SK-N-SH treated with all-trans-retinoic acid at 6 μM for 48 hours (cell line): ENCODE measurements at places on chromosomes 12 and 14.
A peak's percentile ranks its signal among the peaks of the same experiment; 100 is the strongest.

- ATAC-seq: no peak
Observed at GRCh38 chr12:82968631-82969367, 282.1 kb downstream of the TMTC2 start.

- ATAC-seq: no peak
Observed at GRCh38 chr12:12004524-12004923, 66.2 kb upstream of the BCL2L14 start.

GRCh38 chr14:37246427-37246829, 48.7 kb downstream of the MIPOL1 start:
- no peak for ATAC-seq

DNA sequence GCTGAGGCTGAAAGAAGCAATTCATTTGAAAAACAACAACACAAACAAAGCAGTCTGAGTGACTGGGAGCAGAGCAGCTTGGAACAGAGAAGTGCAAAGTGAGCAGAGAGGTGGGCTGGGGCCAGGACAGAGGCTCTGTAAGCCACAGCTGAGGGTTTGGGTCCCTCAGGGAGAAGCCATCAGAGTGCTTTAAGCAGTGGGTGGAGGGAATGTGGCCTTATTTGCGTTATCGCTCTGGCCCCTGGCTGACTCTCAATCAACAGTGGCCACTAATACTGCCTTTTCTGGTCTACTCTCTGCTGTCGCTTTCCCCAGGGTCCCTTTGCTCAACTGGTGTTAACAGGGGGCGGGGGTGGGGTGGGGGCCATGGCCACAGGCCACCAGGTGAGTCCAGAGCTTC, 44.2 kb downstream of the IRF2BPL start:
- no peak; the same call in 2 of the 3 replicates for ATAC-seq

DNA sequence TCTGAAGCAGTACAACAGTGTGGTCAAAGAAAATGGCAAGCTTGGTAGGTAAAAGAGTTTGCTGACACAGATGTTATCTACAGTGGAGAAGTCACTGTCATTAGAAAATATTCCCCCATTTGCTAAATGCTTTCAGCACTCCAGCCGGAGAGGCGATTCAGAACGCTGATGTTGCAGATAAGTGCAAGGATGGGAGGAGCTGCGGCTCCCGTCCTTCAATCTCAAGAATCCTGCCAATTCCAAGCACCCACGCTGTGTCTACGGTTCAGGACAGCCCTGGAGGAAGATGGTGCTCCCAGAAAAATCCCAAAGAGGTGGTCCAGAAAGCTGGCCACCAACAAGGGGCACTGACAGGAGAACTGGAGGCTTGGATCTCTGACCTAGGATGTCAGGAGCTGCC, 79.1 kb downstream of the ZFP36L1 start:
- no peak for ATAC-seq

GRCh38 chr14:68792979-68793733, at the start of gene ZFP36L1:
Gene ZFP36L1, minus strand, starts transcription at chr14:68793067. Its CDS starts 129 bp downstream, at chr14:68792938.
- peak; percentile 4; the same call in 1 of the 3 replicates for ATAC-seq

- ATAC-seq: no peak
Observed at GRCh38 chr14:68651075-68651474, 141.8 kb downstream of the ZFP36L1 start.

- ATAC-seq: no peak
Observed at GRCh38 chr12:32230613-32230993, 124.0 kb downstream of the BICD1 start.

- ATAC-seq: no peak
Observed at GRCh38 chr14:53491256-53491883, 338.2 kb upstream of the DDHD1 start.

DNA sequence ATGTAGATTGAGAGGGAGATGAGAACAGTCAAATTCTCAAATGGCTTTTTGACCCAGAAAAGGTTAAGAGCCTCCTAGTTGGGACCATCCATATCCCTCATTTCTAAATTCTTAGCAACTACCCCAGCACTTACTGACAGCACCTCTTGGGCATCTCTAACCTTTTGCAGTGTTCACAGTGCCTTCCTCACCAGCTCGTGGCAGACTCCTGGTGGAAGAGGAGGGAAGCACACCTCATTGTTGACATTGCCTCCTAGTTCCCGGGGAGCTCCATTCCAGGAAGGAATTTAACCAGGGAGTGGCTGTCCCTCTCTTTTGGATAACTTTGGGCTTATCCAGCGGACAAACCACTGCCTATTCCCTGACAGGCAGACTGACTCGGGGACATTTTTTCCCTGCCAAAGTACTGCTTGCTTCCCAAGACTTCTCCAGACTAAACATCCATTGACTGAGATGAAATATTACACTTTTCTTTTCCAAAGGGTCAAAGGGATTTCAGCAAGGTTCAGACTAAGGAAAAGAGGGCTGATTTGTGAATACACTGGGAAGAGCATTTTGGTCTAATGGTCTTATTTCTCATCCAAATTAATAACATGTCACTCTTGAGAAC, 9.0 kb upstream of the OR6J1 start:
- peak; percentile 99 for ATAC-seq

DNA sequence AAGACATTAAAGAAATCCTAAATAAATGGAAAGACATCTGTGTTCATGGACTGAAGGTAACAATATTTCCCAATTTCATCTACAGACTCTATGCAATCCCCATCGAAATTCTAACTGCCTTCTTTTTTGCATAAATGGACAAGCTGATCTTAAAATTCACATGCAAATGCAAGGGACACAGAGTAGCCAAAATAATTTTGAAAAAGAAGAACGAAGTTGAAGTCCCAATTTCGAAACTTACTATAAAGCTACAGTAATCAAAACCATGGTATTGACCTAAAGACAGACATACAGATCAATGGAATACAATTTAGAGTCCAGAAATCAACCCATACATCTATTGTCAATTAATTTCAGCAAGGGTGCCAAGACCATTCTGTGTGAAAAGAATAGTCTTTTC, 16.4 kb upstream of the CD27 start:
- ATAC-seq: no peak

DNA sequence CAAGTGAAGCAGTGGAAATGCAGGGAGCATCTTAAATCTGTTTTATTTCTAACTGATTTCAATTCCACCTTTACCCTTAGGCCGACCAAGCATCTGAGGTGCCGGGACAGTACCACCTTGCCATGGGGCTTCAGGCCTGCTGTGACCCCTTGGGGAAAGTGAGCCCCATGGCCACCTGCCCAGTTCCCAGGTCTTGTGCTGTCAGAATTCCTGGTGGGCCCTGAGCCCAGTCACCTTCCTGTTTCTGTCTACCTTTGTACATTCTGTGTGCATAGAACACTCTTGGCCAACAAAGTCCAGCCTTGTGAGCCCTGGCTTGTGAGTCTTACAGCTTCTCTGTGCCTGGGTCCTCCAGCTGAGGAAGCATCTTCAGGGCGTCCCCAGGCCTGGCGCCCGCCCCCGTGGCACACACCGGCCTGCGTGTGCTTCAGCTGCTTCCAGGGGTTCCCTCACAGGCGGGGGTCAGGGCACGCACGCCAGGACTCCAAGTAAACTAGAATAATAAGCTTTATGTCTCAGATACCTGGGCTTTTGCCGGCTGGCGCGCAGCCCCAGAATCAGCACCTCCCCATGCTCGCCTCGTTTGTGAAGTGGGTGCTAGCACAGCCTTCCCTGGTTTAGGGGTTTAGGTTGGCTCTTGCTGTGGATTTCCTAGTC, 10.3 kb downstream of the ZFYVE21 start:
- no peak for ATAC-seq

DNA sequence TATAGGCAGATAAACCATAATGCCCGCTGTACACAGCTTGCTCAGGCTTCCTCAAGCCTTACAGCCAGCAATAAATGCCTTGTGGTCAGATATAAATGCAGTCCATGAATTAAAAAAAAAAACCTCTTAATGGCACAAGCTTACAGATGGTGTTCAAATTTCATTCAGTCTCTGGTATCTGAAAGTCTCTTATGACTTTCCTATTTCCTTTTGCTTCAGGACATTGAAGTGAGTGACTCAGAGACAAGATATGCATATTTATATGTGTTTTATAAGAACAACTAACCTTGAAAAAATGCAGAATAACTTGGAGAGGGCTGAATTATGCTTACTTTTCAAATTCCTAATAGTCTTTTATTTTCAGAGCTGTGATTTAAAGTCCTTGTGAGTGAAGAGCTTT, 426.9 kb upstream of the MIS18BP1 start:
- peak; percentile 91 for ATAC-seq

DNA sequence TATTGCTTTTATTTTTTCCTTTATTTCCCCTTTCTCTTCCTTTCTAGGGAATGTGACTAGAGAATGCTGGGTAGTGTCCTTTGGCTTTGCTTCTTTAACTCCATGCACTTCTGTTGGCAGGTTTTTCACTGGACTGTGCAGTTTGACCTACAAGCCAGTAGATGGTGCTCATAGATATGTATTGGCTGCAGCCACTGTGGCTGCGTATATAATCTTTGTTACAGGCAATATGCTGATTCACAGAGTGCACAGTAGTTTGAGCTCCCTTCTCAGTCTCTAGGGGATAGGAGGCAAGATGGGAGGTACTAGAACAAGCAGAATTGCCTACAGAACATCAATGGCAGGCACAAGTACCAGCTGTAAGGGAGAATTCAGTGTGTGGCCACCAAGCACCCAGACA, 503.5 kb downstream of the LRFN5 start:
- ATAC-seq: peak; percentile 51

DNA sequence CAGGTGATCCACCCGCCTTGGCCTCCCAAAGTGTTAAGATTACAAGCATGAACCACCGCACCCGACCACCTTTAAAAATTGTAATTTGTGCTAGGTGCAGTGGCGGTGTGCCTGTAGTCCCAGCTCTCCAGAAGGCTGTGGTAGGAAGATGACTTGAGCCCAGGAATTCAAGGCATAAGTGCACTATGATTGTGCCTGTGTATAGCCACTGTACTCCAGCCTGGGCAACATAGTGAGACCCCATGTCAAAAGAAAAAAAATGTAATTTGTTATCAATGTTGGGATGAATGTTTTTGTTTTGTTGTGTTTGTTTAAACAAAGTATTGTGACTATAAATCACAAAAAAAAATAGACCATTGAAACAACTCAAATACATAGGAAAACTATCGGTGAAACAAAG, 43.1 kb upstream of the NAP1L1 start:
- ATAC-seq: no peak

DNA sequence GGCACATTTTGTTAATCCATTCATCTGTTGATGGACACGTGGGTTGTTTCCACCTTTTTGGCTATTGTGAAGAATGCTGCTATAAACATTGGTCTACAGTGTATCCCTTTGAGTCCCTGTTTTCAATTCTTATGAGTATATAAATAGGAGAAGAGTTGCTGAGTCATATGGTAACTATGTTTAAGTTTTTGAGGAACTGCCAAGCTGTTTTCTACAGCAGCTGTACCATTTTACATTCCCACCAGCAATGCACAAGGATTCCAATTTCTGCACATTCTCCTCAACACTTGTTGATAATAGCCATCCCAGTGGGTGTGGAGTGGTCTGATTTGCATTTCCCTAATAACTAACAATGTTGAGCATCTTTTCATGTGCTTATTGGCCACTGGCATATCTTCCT, 6.9 kb upstream of the SVOP start:
- ATAC-seq: 0 out of 3 replicates have a peak, but pooled peaks have one; percentile 42

GRCh38 chr12:97250483-97250882, 212.1 kb upstream of the RMST start:
- no peak for ATAC-seq

GRCh38 chr12:114700392-114701103, 16.6 kb upstream of the TBX3 start:
- ATAC-seq: no peak

- ATAC-seq: peak; percentile 45
Observed at GRCh38 chr14:73058922-73059673, 764 bp downstream of the RBM25 start.

DNA sequence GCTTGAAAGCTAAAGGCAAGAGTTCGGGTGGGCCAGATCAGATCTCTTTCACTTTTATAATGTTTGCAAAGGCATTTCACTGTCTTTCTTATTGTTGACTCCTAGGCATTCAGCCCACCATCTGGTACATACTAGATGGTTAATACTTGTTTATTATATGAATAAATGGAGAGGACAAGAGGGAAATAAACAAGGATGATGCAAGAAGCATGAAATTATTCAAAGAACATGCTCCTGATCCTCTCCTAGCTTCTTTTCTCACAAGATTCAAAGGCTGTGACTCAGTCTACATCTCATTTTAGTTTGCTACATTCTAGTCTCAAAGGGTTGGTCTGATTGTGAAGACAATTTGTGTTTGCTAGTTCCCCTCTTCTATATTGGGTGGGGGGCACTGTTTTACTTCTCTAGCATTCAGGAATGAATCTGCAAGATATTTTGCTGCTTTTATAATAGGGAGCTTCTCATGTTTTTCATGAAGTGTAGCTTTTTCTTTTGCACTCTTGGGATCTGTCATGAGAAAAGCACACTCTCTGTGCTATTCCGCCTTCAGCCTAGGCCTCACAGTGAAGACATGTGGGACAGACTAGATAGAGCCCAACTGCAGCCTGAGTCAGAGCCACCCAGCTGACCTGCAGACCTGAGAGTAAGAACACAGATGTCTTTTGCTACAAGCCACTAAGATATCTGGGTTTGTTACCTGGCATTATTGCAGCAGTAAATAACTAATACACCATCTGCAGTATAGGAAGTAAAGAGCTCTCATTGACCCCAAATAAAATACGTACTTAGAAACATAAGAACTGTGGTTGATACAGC, 65.7 kb downstream of the PTHLH start:
- no peak for ATAC-seq

DNA sequence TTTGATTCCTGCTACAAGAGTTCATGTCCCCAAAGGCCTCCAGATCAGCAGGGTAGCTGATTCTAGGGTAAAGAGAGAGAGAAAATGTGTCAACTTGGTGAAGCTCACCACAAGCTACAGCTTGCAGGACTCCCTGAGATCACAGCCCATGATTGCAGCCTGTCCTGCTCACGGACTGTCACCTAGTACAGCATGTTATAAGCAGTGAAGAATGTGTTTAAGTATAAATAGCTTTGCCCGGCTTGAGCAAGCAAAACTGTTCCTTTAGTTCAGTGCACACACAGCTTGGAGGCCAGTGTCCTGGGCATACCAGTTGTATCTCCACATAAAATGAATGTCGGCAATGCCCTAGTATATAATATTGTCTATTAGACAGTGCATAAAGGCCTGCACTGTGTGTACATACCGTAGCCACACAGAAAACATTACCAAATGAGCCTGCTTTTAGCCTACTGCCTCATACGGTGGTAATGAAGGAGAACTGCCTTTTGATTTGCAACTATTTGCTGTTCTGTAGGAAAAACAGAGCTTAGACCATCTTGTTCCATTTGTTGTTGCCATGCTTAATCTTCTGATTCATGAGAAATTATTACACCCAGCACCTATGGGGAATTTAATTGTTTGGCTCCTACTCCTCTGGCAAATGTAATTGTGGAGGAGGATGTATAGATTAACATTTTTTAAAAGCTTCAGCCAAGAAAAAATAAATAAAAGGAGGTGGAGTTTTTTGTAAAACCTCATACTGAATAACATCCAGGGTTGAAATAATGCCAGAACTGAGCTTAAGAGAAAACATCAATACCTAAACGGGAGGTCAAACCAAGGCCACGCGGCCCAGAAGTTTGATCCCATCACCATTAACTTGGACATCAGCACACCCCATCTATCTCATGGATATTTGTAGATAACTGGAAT, 108.1 kb upstream of the G2E3 start:
- ATAC-seq: no peak

- no peak for ATAC-seq
Observed at GRCh38 chr14:37422319-37422718, 172.7 kb downstream of the FOXA1 start.
